ENCODE measurements at places on chromosomes 2 and 18. TPM values are rescaled to one million over a fixed set of nuclear protein-coding genes. Genes with fewer than 3 reads are reported as not detected.

GRCh38 chr2:23073671-23074070 is 311.3 kb upstream of the KLHL29 start:
- DNase-seq: no peak

SRD5A2 gene
- total RNA-seq: not detected

GCG gene
- total RNA-seq: not detected

DNA sequence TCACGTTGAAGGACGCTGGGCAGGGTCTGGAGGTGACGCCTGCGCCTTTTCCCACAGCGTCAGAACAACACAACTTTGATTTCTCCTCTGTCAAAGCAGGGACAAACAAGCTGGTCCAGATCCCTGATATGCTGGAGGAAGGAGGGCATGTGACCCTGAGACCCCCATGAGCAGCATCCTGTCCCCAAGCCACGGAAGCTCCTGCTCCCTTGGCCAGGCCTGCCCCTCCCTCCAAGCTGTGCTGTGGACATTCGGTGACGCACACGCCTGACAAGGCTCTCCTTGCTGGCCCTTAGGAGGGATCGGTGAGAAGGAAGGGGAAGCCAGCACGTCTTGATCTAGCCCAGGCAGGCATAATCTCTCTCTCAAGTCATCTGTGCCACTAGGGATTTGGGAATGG is 11.3 kb downstream of the MLPH start:
- DNase-seq: no peak

- DNase-seq: no peak
Observed at GRCh38 chr2:150878356-150878755, 383.3 kb downstream of the RBM43 start.

REG1B gene
- not detected for total RNA-seq

ASAP2 gene
- 25.1 TPM for total RNA-seq

MARCHF4 gene
- total RNA-seq: under 0.01 TPM

- DNase-seq: no peak
Observed at GRCh38 chr2:83584672-83585071, 874.4 kb downstream of the SUCLG1 start.

DNA sequence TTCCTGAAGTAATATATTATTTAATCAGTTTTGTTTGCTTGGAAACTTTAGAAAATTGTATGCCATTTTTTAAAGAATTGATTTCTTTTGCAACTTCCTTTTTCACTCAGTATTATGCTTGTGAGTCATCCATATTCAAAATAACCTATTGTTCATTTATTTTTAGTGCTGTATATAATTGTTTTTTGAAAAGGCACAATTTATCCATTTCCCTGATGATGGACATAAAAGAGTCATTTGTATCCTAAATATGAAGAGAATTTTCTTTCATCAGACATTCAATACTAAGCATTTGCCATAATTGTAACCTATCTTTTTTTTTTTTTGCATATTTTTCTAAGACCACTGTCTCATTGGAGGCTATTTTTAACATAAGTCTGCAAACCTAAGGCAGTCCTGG is 134.1 kb upstream of the SERPINE2 start:
- DNase-seq: no peak

DNA sequence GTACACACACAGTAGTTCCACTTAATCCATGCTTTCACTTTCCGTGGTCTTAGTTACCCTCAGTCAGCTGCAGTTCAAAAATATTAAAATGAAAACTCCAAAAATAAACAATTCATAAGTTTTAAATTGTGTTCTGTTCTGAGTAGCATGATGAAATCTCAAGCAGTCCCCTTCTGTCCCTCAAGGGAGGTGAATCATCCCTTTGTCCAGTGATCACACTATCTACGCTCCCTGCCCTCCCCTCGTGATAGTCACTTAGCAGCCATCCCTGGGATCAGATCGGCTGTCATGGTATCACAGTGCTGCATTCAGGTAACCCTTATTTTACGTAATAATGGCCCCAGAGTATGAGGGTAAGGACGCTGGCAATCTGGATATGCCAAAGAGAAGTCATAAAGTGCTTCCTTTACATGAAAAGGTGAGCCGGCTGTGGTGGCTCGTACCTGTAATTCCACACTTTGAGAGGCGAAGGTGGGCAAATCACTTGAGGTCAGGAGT is 5.8 kb upstream of the RTN4 start:
- DNase-seq: no peak

GRCh38 chr18:22711192-22711685 is 221.9 kb upstream of the RBBP8 start:
- DNase-seq: no peak

- DNase-seq: no peak
Observed at GRCh38 chr2:182716650-182716979, 558 bp downstream of the DNAJC10 start.

- no peak for DNase-seq
Observed at GRCh38 chr2:189153619-189154018, 25.9 kb downstream of the COL5A2 start.

GRCh38 chr18:8480506-8481328 is 128.5 kb upstream of the RAB12 start:
- DNase-seq: peak; percentile 73

GRCh38 chr18:23885750-23886149 is 128.8 kb upstream of the TTC39C start:
- no peak for DNase-seq

GRCh38 chr2:181161615-181162014 is 181.2 kb downstream of the UBE2E3 start:
- DNase-seq: no peak

DNA sequence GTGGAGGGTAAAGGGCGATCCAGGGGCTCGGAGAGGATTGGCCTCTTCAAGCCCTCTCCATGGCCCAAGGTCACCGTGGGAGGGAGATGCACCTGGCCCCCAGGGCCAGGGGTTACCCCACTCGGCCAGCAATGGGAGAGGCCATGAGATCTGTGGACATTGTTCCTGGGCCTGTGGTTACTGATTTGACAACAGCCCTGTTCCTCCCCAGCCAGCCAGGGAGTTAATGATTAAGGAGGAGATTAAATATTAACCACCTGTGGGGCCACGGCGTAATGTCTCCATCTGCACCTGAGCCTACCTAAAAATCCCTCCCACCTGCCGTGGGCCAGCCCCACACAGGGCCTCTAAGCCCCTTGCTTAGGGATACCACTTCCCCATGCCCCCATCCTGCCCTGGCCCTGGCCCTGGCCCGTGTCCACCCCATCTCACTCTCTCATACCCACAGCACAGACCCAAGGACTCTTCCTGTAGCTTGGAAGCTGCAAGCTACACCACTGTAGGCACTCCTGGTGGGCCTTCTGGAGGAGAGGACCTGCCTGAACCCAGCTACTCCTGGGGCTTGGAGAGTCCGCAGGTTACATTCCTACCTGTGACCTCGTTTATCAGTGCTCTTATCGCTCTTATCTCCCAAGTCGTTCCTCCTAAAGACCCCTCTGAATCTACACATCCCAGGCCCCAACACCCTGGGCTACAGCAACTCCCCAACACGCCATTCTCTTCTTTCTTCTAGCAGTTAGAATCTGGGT is 32.1 kb downstream of the ZFP36L2 start:
- no peak for DNase-seq

- no peak for DNase-seq
Observed at GRCh38 chr2:79721966-79722365, 209.1 kb downstream of the CTNNA2 start.

DNA sequence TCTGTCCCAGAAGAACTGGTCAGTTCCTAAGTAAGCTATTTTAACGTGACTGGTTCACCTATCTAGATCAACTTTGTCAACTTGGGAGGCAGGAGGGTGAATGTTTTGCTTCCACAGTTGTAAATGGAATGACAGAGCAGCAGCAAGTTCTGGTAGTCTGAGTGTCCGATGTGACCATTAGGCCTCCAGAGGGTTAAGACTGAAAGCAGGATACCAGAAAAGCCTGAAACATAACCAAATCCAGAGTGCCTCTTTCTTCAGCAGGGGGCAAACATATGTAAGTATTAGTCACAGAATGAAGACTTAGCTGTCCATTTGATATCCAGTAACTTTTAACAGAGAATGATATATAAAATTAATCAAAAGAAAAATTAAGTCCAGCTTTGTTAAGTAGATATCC is 9.2 kb downstream of the HOXD3 start:
- DNase-seq: no peak

DNA sequence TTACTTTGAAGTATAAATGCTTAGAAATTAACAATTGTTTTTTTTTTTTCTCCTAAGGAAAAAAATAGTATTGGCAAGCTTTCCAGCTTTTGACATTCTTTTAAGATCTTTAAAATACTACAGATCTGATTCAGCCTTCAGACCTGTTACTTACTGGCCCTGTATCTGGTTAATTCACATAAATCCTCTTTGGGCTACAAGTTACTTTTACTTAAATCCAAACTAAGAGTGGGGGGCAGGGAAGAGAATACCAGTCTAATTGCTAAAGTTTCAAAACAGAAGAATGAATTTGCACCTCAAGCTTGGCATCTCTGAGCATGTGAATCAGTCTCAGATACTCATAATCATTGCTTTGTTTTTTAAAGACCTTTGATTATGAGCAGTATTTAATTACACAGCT is 386.3 kb downstream of the PARD3B start:
- DNase-seq: no peak

GRCh38 chr2:185433824-185434223 is 304.8 kb upstream of the FSIP2 start:
- no peak for DNase-seq

GRCh38 chr18:5030636-5031035 is 166.4 kb downstream of the AKAIN1 start:
- no peak for DNase-seq

FBXO41 gene
- 1.9 TPM for total RNA-seq

APCDD1 gene
- 20.1 TPM for total RNA-seq

VWA3B gene
- total RNA-seq: 0.55 TPM

GRCh38 chr2:50922506-50922905 is 109.4 kb downstream of the NRXN1 start:
- DNase-seq: no peak

HTR2B gene
- 18.3 TPM for total RNA-seq

- DNase-seq: no peak
Observed at GRCh38 chr2:222338374-222338773, 39.6 kb upstream of the PAX3 start.

GRCh38 chr18:44946529-44947113 is 265.9 kb downstream of the SETBP1 start:
- no peak for DNase-seq

DNA sequence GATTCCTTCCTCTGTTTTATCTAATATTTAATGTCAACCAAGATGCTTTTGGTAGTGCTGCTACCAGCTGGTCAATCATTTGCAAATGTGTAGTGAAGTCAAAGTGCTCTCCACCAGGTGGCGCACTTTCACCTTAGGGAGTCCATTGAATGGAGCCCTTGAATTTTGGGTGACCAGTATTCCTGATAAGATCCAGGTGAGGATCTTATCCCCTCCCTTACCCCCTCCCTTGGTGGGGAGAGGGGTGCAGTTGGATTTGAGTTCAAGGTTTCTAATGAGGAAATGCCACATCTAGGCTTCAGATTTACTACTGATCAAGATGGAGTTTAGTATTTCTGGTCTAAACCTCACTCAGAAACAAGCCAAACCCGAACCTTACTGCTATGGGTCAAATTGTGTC is 12.0 kb upstream of the E2F6 start:
- DNase-seq: peak; percentile 93

GRCh38 chr2:126506786-126507185 is 149.2 kb upstream of the GYPC start:
- DNase-seq: no peak

CLEC4F gene
- total RNA-seq: not detected

DNA sequence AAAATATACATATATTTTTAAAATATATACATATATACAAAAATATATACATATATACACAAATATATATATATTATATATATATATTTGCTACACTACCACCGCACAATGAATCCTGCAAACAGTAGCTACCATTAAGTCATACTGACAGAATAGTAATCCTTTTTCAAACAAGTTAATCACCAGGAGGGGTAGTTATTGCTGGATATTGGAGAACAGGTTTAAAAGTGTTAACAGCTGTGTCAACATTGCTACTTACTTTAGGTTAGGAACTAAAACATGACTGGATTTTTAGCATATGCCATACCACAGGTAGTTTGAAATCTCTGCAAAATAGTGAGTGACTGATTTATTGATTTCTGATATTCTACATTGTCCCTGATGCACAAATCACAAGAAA is 529.1 kb upstream of the CDH7 start:
- no peak for DNase-seq

Data from sigmoid colon (tissue), 7 donors.